ENCODE measurements at places on chromosomes 5 and 9.

DNA sequence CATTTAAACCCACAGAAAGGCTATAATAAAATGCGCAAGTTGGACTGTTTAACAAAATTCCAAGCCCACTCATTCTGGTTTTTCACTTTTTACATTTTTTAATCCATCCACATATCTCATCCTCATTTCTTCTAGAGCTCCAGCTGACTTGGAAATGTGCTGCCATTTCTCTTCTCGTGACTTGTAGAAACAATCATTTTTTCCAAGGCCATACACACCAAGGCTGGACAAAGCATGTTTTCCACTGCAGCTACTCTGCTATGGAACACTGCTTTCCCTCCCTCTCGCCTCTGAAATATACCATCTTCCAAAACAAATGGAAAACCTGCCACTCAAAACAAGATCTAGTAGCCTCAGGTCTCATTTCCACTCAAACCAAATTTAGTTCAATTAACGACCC lies 141.1 kb downstream of the ESM1 start:
- H3K36me3 ChIP-seq = no peaks in the 10 kb centered on the region
- no peaks in the 10 kb centered on the region for H3K4me1 ChIP-seq
- no peak overlapping the region for H3K27ac ChIP-seq
- H3K27me3 ChIP-seq = no peaks in the 10 kb centered on the region
- H3K4me3 ChIP-seq = no peak overlapping the region
- no peak for DNase-seq

DNA sequence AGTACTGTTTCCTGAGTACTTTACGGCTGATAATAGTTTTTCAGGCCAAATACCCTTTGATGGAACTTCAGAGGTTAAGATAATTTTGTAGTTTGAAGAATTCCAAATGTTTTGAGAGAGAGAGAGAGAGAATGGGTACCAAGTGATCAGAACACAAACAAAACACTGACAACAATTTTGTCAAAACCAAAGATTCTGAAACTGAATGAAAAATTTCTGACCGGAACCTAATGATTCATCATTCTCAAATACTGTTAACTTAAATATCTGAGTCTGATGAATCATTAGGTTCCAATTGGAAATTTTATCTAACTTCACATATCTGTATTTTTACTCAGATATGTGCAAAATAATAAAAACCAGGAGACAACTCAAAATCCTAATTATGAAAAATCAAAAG lies 4.0 kb downstream of the LMBRD2 start:
- H3K36me3 ChIP-seq = no peaks in the 10 kb centered on the region
- no peak overlapping the region for H3K4me3 ChIP-seq
- H3K27me3 ChIP-seq = no peaks in the 10 kb centered on the region
- H3K4me1 ChIP-seq = no peaks in the 10 kb centered on the region

- H3K27me3 ChIP-seq = no peaks in the 10 kb centered on the region
- H3K36me3 ChIP-seq = no peaks in the 10 kb centered on the region
- no peak overlapping the region for H3K4me3 ChIP-seq
- H3K27ac ChIP-seq = no peak overlapping the region
- no peak for DNase-seq
Observed at GRCh38 chr5:82106756-82107155, 134.9 kb downstream of the ATG10 start.

- H3K4me1 ChIP-seq = peaks cover 6% of the 10 kb centered on the region
- no peak for DNase-seq
- H3K27ac ChIP-seq = no peak overlapping the region
- H3K27me3 ChIP-seq = no peaks in the 10 kb centered on the region
- no peaks in the 10 kb centered on the region for H3K36me3 ChIP-seq
Observed at GRCh38 chr9:88258024-88258423, 119.7 kb upstream of the SPATA31C2 start.

DNA sequence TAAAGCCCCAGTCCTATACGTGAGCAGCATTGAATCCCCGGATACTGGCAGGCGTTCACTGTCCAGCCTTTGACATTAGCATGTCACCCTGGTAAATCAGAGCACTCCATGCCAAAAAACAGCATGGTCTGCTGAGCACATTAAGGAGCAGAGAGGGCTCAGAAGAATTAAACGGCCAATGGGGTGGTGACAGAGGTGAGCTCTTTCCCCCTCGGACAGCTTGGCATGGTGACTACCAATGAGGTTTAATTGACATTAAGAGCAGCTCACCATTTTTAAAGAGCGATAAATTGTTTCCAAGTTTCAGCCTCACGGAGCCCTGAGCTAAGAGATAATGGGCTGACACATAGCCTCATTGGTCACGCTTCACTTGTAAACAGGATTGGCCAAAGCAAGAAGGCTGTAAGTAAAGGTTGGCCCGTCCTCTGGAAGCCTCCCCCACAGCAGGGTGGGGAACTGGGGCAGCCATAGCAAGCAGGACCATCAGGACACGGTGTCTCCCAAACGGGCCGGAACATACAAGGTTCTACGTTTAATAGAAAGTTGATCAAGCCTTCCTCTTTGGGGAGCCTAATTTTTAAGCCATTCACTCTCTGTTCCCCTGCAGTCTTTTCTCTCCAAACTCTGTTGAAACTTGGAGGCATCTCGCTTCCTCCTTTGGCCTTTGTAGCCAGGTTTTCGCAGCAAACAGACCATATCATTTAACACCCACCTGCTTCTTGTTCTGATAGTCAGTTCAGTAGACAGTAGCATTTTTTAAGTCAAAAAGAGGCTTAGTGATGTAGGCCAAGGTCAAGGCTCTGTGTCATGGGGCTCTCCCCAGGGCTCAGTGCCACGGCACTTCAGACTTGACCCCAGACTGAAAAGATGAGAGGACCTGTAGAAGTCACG lies 25.9 kb downstream of the QRFP start:
- no peak overlapping the region for H3K4me3 ChIP-seq
- DNase-seq = no peak

GRCh38 chr5:32753051-32753450 lies 41.9 kb downstream of the NPR3 start:
- no peaks in the 10 kb centered on the region for H3K4me1 ChIP-seq
- no peaks in the 10 kb centered on the region for H3K36me3 ChIP-seq
- H3K27ac ChIP-seq = no peak overlapping the region

GRCh38 chr5:1220831-1221230 lies 4.3 kb upstream of the SLC6A18 start:
- H3K27me3 ChIP-seq = no peaks in the 10 kb centered on the region
- no peak for DNase-seq
- no peaks in the 10 kb centered on the region for H3K4me1 ChIP-seq

DNA sequence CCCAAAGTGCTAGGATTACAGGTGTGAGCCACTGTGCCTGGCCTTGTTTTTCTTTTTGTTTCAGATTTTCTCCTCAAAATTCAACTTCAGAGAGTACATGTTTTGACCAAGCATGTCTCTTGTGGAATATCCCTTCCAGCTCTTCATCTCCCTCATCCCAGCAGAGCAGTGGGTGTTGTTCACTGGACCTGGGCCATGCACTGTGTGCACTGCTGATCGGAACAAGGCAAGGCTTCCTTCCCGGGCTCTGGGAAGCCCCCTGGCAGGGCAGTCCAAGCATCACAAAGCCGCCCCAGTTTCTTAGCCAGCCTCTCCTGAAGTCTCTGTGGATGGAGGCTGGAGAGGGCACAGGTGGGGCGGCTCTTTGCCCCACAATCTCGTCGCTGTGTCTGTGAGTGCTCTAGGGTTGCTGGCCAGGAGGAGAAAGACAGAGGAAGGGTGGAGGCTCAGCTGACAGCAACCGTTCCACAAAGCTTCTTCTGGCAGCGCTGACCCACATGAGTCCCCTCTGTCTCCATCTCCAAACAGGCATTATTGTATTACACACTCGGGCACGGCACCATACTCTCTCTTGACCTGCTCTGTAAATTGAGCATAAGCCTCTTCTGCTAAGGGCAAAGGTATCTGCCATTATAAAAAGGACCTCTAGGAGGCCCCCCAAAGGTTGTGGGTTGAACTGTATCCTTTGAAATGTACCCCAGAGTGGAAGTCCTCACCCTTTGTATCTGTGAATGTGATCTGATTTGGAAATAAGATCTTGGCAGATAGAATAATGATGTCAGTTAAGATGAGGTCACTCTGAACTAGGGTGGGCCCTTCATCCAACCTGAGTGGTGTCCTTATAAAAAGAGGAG lies 89.6 kb downstream of the TARS1 start:
- no peaks in the 10 kb centered on the region for H3K4me1 ChIP-seq
- no peak for DNase-seq
- no peak overlapping the region for H3K4me3 ChIP-seq
- H3K27me3 ChIP-seq = no peaks in the 10 kb centered on the region

DNA sequence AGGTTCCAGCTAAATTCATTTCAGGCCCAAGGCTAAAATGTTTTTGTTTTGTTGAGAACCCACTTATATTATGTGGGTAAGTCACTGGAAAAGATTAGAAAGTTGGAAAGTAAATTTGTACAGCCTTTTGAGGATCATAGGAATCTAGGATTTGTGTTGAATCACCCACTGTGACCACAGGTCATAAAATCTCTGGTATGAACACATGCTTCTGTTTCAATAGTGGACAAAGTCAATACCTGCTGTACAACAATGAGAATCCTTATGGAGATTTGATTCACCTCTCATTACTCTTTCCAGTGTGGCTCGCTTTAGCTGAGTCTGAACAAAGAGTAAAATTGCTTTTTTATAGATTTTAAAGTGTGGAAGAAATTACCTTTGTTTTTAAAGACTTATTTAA lies 369.5 kb downstream of the TMEM167A start:
- no peaks in the 10 kb centered on the region for H3K4me1 ChIP-seq
- no peak overlapping the region for H3K27ac ChIP-seq
- H3K4me3 ChIP-seq = no peak overlapping the region
- H3K36me3 ChIP-seq = no peaks in the 10 kb centered on the region
- DNase-seq = no peak

DNA sequence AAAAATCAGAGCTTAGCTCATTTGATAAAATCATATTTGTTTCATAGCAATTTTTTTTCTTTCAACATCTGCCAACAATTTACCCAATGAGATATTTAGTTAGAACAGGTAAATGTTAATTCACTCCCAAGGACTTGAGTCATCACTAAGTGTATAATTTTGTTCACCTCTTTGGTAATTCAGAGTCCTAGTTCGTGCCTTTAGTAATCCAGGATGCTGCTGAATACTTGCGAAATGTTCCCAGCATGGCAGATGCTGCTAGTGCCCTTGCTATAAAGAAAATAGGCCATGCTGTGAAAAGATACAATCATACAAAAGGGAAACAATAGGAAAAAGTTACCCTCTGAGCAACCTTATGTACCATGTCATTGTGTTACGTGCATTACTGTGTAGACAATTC lies 210.5 kb downstream of the CSNK1G3 start:
- H3K36me3 ChIP-seq = no peaks in the 10 kb centered on the region
- H3K27ac ChIP-seq = no peak overlapping the region
- H3K4me1 ChIP-seq = no peaks in the 10 kb centered on the region
- no peak for DNase-seq

GRCh38 chr5:137545956-137546355 lies 46.8 kb upstream of the SPOCK1 start:
- no peaks in the 10 kb centered on the region for H3K4me1 ChIP-seq
- DNase-seq = no peak
- no peak overlapping the region for H3K4me3 ChIP-seq

GRCh38 chr5:38453506-38453905 lies 102.9 kb downstream of the LIFR start:
- no peaks in the 10 kb centered on the region for H3K27me3 ChIP-seq
- no peak overlapping the region for H3K27ac ChIP-seq
- no peak for DNase-seq

DNA sequence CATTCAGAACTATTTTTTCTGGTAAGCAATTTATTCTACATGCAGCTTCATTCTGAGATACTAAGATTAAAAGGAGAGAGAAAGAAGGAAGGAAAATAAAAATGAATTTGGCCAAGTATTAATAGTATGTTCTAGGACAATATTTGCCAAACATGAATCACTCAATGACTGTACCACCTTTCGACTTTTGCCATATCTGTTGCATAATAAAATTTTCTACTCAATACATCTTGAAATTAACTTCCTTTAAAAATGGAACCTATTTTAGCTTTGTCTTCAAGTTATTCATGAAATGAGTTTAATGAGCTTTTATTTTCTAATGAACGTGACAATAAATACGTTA lies 111.8 kb downstream of the MARCHF3 start:
- H3K27ac ChIP-seq = no peak overlapping the region
- H3K4me3 ChIP-seq = no peak overlapping the region
- no peaks in the 10 kb centered on the region for H3K4me1 ChIP-seq

DNA sequence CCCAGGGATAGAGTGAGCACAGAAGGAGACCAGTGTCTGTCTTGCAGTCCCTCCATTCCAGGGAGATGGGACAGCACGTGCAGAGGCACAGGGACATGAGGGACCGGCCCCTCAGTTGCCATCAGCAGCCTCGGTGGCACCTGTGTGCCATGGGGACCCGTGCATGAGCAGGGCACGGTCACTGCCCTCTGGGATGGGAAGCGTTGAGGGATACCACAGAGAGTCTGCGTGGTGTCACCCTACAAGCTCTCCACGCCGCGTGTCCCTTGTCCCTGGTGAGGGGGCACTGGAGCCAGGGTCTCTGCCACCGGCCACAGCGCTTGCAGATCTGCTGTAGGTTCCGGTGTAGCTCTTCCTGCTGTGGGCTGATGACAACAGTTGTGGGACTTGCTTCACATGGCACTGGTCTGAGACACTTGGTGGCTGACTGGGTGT lies 108.1 kb downstream of the CACNA1B start:
- no peaks in the 10 kb centered on the region for H3K4me1 ChIP-seq
- no peaks in the 10 kb centered on the region for H3K27me3 ChIP-seq
- no peaks in the 10 kb centered on the region for H3K36me3 ChIP-seq
- H3K4me3 ChIP-seq = no peak overlapping the region

DNA sequence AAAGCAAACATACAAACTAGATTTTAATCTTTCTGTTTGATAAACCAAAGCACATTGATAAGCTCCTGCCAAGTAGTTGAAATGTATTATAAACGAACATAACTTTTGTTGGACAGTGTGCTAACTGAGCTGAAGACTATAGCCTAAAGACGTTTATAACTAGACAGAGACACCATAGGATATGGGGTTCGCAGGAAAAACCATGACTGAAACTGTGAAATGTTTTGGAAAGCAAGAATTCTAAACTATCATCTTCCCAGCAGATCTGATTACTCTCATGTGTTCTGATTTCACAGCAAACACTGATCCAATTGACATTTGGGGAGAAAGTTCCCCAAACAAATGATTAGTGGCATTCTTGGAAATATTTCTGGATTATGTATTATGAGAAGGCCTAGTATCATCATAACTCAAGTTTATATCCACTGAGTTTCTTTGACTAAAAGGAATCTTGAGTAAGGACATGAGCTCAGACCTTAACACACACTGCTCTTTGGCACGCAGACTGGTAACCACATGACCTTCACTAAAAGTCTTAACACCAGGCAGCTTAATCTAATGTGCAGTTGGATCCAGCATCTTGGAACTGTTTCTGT lies 375.2 kb downstream of the ZNF608 start:
- no peaks in the 10 kb centered on the region for H3K36me3 ChIP-seq
- no peak for DNase-seq
- H3K27me3 ChIP-seq = no peaks in the 10 kb centered on the region
- H3K27ac ChIP-seq = no peak overlapping the region
- no peak overlapping the region for H3K4me3 ChIP-seq
- H3K4me1 ChIP-seq = no peaks in the 10 kb centered on the region
